Activated CD8-positive, alpha-beta memory T cell treated with anti-CD3 and anti-CD28 coated beads for 4 hours (primary cell): ENCODE measurements at places on chromosomes 6 and 20.

DNA sequence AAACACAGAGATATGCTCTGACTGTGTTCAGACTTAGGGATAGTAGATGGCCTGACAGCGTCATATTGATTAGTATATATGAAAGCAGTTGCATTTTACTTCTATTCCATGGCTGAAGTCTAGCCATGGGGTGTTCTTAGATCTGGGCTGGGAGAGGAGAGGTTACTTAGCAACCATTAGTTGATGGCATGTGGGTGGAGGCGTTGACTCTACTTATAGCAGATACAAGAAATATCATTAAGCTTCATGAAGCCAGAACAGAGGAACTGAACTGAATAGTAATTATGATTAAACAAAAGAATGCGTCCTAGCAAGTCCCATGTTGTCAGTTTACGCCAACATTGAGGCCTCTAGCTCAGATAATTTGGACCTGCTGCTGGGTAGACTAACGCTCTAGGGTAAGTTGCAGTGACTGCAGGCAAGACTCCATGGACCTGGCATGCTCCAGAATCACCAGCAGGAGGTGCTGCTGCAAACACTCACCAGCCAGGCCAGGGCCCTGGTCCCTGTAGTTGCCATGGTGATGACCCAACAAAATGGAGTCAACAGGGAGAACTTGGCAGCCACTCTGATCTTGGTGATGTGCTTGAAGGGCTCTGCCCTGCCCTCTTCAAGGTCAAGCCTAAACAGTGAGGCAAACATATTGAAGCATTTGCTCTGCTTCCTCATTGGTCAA lies 477.3 kb downstream of the PREX1 start:
- DNase-seq = no peak

DNA sequence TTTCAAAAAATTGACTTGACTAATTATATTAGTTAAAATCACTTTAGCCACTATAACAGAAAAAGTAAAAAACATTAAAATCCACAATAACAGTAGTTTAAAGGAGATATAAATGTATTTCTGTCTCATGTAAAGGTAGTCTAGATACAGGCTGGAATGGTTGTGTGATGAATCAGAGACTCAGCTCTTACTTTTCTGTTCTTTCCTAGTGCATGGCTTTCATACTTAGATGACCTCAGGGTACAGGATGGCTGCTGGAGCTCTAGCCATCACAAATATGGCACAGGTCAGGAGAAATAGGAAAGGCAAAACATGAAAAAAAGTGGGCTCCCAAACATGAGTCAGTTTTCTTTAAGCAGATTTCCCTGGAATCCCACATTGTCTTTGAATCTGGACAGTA lies 157.7 kb upstream of the FLRT3 start:
- no peak for DNase-seq

GRCh38 chr6:63764318-63764916 lies 128.8 kb downstream of the PHF3 start:
- no peak for DNase-seq

DNA sequence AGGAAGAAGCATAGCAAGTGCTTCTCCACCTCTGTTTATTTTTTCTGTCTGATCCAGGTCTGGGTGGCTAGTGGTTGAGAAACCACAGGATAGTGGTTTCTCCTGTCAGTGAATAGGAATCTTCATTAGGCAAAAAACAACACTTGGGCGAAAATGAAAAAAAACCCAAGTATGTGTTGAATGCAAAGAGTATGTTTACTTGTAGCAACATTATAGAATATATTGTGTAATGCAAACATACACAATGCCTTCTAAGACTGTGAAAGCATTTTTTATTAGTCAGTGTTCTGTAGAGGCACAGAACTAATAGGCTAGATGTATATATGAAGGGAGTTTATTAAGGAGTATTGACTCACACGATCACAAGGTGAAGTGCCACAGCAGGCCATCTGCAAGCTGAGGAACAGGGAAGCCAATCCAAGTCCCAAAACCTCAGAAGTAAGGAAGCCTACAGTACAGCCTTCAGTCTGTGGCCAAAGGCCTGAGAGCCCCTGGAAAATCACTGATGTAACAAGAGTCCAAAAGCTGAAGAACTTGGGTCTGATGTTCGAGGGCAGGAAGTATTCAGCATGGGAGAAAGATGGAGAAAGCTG lies 111.1 kb downstream of the UST start:
- DNase-seq = no peak

DNA sequence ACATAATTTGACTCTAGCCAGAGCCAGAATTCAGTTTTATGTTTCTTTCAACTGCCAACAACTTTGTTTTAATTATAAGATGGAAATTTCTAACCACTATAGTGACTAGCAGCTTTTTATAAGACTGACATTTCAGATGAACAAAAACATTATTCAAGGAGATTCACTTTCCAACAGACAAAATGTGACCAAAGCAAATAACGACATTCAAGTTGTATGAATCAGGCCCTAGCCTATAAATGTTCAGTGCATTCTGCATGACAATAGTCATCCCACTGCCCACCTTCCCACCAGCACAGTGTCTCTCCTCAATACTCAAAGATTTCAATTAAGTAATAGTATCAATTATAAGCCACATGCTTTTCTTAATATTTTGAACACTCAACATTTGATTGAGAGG lies 200.7 kb downstream of the KHDC1L start:
- DNase-seq = no peak

DNA sequence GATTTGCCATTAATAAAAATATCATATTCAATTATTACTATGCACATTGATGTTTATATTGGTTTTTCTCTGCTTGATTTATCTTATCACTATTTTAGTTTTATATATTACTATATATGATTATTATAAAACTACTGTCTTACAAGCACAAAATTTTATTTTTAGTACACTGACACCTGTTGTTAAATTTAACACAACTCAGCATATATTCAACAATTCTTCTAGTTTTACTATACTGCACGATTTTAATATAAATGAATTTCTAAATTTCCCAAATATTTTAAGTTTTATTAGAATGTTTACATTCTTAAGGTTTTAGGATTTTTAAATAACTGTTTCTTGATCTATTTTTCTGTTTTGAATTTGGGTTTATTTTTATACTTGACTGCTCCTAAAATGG lies 889.8 kb upstream of the GJE1 start:
- no peak for DNase-seq

- DNase-seq = no peak
These were observed 19.2 kb downstream of the PHACTR1 start for GRCh38 chr6:12735786-12736185.

GRCh38 chr20:53130795-53131194 lies 158.6 kb downstream of the TSHZ2 start:
- DNase-seq = no peak

- DNase-seq = no peak
These were observed 330.2 kb upstream of the SULF2 start for GRCh38 chr20:48115502-48115901.

GRCh38 chr6:82840571-82840970 lies 225.1 kb downstream of the UBE3D start:
- DNase-seq = no peak

DNA sequence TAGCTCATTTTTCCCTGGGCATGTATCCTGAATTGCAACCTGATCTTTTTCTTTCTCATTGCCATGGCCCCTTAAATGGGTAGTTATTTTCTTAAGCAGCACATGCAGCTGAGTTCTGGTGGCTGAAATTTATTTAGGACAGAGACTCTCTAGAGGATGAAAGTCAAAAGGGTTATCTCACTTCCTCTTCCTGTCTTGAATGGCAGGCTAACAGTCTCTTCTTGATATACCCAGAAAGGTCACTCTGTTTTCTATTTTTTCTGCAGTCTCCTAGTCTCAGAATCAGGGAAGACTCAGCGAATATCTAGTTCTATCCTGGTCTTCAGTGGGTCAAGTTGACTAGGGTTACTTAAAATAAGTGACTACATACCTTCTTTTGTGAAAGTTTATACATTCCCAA lies 243.3 kb downstream of the EPHA7 start:
- DNase-seq = no peak

- DNase-seq = no peak
These were observed 131.4 kb upstream of the ENPP5 start for GRCh38 chr6:46302176-46302575.

- DNase-seq = no peak
These were observed 11.3 kb downstream of the GTSF1L start for GRCh38 chr20:43715511-43715910.

DNA sequence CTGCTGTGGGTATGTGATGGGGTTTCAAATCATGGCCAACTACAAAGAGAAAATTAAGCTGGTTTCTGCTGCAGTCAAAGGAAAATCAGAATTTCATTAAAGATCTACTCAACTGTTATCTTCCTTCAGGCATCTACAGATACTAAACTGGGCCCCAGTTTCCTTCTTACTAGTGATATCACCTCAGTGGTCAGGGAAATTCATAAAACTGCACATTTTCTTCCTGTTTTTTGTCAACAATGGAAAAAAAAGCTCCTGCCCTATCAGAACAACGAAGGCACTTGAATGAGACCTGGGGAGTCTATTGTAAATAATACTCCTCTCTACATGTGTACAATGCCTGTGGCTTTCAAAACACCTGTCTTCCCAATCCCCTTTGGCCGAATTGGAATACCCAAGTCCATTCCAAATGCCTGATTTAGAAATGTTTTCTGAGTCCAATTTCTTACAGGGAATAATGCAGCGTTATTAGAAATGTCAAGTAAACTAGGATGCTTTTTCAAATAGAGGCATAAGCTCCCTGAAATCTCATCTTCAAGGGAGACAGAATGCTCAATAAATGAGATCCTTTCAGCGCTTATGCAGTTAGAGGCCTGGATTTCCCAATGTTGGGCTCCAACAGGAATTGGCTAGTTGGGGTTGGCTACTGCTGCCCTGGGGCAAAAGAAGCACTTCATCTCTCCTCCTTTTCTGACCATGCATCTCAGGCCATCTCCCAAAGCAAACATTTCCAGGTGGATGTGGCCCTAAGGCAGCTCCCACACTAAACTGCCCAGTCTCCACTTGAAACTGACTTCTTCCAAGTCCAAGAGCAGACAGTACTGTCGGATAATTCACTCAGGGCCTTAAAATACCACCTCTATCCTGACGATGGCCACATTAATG lies 143.3 kb downstream of the NFATC2 start:
- DNase-seq = no peak

DNA sequence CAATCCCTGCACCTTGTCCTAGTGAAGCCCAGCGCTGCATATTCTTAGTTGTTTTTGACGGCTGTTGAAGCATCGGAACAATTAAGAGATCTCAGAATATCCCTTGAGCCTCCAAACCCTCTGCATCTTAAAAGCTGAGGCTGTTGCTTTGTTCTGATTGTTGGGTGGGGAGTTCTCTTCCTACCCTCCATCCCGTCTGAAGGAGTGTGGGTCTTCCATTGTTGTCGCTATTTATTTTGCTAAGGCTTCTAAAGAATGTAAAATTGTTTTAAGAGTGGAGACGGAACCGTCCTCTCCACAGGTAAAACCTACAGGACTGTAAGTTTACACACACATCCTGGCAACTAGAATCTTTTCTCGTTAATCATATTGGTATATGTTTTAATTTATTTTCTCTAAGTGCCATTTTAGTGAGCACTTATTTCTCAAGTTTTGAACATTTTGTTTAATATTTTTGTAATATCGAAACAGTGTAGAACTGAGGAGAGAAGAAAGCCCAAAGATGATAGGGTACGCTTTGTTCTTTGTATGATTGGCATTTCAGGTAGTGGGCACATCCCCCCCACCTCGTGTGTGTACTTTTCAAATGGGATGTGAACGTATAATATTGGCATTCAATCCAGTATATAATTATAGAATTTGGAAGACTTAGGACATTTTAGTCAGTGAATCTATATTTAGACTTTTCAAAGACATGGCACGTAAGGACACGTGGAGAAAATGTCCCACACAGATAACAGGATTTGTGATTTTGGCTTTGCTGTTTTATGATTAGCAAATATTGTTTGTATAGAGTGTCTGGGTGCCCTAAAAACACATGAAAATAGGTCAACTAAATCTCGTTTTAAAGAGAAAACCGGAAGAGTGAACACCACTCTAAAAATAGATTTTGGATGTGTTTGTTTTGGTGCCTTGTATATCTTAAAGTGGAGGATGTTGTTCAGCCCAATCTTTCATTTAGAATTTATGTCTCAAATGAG lies 1.3 kb downstream of the RNF146 start:
- no peak for DNase-seq

- no peak for DNase-seq
These were observed 113.5 kb downstream of the CD83 start for GRCh38 chr6:14231071-14231483.

DNA sequence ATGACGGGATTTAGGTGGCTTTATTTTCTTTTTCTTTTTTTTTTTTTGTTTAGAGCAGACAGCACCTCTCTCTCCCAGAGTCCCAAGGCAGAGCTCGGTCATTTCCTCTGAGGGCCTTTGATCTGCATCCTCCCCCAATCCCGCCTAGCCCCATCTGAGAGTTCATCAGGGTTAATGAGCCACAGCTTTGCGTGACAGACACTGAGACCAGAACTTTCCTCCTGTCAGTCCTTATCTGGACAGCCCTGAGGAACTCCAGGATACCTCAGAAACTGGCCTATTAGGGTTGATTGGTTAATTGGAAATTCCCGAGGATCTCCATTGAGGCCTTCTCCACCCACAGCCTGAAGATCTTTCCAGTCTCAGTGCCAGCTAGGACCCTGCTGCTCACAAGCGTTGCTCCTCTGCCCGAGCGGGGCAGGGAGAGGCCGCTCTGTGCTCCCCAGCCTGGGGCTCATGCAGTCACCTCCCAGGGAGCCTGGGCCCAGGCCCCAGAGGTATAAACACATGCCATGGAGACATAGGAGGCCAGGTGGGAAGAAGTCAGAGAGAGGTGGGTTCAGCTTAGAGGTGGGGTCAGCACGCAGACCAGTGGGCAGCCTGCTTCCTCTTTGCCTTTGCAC lies 1.4 kb upstream of the LRRN4 start:
- no peak for DNase-seq

GRCh38 chr6:151408858-151409257 lies 17.5 kb upstream of the ZBTB2 start:
- DNase-seq = no peak

DNA sequence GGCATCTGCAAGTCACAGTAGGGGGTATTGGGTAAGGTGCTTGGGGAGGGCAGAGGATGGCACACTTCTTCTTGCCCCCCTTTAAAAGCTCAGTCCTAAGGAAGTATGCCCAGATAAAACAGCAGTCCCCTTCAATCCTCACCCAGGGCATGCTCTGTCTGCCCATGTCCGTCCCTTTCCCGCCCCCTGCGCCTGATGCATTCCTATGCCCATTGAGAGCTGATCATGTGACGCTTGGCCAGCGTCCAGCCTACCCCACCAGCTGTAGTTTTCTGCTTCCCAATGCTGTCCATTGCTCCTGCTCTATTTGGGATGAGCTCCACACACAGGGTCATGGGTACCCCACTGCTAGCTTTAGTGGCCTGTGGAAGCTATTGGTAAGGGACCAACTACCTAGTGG lies 8.3 kb downstream of the SIGLEC1 start:
- no peak for DNase-seq

- DNase-seq = no peak
These were observed 5.5 kb downstream of the CDH4 start for GRCh38 chr20:61257611-61258010.

- no peak for DNase-seq
These were observed 88.3 kb downstream of the FAM50B start for GRCh38 chr6:3937438-3937837.

DNA sequence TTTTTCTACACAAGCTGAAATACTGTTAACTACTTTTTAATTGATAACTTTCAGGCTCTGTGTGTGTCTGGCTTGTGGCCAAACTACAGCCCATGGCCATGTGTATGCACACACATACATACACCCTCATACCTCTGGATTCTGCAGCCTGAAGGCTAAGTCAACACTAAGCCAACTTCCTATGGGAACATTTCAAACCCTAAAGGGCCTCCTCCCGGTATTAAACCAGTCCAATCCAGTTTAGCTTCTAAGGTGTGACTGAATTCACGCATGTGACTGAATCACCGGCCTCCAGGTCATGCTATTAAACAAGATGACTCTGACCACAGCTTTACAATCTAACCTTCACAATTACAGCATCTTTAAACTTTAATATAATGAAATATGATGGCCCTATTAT lies 20.7 kb upstream of the DST start:
- no peak for DNase-seq
